ENCODE measurements at places on chromosomes 5 and 9.

- DNase-seq, result no peak
Measured at GRCh38 chr9:93436655-93437407, 14.7 kb upstream of the FAM120A start.

DNA sequence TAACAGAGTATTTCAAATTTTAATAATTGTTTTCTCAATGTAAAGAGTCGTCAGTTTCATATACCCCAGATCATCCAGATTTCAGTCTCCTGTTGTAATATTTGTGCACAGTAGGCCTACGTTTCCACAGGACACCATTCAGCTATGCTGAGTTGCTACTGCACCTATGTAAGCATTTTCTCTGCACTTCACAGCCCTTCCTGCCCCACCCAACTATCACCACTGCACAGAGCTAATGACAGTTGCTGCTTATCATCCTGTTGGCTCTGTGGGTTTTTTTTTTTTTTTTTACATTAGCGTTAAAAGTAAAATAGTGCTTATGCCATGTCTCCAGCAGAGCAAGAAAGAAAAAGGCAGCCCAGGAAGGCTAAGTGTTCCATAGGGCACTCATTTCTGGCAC, 5.9 kb upstream of the PRKACG start:
- DNase-seq, result no peak

DNA sequence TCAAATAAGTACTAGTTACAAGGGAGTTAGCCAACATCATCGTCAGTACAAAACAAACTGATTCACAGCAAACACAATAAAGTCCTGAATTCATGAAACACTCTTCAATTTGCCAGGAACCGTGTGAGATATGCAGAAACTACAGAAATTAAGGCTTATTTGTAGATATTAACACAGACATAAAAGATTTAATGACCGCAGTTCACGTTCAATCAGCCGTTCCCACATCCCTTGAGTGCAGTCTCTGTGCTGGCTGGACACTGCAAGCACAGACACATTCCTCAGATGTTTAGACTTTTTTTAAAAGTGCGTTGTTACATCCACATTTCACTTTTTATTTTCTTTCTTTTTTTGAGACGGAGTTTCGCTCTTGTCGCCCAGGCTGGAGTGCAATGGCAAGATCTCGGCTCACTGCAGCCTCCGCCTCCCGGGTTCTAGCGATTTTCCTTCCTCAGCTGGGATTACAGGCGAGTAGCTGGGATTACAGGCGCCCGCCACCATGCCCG, 566 bp upstream of the CEP78 start:
- peak; percentile 18 for DNase-seq

DNA sequence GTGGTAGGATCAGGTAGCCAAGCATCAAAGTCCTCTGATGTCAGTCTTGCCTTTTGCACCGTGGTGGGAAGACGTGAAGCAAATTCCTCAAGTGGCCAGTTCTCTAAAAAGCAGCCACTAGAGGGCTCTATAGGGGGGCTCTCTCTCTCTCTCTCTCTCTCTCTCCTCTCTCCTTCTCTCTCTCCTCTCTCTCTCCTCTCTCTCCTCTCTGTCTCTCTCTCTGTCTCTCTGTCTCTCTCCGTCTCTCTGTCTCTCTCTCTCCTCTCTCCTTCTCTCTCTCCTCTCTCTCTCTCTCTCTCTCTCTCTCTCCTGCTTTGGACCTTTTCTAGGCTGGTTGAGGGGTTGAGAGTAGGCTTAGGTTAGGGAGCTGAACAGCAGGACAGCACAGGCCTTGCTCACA, 13.9 kb upstream of the OSMR start:
- peak; percentile 52 for DNase-seq

DNA sequence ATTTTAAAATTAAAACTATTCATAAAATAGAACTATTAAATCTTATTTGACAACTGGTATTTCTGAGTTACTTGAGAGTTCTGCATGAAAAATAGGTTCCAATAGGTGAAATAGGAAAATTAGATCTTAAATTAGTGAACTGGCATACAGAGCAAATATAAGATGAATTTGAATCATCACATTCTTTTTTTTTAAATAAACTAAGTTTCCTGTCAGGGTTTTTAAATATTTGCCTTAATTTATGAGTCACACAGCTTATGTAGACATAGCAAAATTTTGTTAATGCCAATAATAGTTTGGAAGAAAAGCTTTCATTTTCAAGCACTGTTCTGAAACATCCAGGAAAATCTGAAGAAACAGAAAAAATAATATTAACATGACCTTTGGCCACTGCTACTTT, 311.7 kb upstream of the HAPLN1 start:
- DNase-seq, result peak; percentile 66

GRCh38 chr9:28120184-28120583, 546.9 kb upstream of the C9orf72 start:
- DNase-seq, result no peak

Measured in HCEC 1CT (cell line).